NCI-H187 (cell line): ENCODE measurements at places on chromosomes 12 and 14.

DNA sequence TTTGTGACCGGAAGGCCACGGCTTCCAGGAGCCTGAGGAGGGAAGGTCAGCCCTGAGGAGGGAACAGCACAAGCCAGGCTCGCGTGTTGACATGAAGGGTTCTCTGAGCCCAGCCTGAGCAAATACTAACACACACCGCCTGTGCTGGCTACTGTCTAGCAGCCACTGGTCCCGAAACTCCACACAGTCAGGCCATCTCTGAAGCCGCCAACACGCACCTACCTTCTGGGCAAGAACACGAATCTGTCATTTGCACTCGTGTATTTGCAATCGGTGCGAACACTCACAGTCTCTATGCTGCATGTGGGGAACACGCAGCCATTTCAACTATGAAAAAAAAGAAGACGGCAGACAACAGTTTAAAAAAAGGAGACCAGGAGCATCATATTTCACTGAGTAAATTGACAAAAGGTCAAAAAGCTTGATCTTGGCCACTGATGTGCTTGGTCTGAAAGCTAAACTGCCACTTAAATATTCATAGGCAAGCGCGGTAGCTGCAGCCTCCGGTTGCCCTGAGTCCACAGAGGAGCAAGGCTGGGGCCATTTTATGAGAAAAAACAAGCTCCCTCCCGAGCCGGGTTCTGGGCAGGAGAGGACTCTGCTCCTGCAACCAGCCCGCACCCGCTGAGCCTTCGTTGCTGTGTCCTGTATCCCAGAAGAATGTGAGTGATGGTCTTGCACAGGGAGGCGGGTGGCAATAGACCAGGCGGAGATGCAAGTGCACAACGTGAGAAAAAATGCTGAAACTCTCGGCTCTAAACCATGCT, 57.8 kb downstream of the RIMBP2 start:
- no peak for DNase-seq

GRCh38 chr12:95789126-95790032, 1.2 kb downstream of the NTN4 start:
- no peak for DNase-seq

DNA sequence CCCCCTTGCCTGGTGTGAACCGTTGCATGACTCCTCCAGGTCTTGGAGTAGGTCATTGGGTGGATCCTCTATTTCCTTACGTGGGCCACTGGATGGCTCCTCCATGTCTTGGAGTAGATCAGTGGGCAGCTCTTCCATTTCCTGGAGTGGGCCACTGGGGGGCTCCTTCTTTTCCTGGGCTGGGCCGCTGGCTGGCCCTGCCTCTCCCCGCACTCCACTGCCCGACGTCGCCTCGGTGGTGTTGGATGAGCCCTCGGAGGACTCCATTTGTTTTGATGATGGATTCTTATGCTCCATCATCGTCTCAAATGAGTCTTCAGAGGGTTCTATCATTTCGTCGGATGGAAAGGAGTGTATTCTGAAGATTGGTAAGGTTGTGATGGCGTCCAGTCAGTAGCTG, 19.1 kb downstream of the RTL1 start:
- no peak for DNase-seq

DNA sequence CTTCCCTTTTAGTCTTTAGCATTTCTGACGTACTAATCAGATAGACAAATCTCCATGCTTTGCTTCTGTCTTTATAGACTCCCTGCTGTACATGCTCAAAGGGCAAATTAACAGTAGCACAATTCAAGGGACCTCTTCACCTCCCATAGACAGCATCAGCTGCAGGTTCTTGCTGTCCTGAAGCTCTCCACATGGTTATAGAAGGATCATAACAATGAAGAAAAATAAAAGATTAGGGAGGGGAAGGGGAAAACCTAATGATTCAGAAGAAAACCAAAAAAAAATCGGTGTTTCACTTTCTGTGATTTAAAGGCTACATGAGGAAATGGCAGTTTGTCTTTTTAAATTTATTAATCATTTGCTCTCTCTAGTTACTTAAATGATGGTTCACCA, 155.5 kb downstream of the PTCSC3 start:
- DNase-seq = no peak

DNA sequence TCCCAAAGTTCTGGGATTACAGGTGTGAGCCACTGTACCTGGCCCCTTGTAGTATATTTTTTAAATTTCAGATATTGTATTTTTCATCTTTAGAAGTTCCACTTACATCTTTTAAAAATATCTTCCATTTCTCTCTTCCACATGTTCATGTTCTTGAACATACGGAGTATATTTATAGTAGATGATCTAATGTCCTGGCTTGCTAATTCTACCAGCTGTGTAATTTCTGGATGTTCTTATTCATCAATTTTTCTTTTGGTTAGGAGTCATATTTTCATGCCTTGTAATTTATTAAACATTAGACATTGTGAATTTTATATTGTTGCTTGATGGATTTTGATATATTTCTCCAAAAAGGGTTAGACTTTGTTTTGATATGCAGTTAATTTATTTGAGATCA, 30.8 kb downstream of the NTN4 start:
- DNase-seq = no peak

- no peak for DNase-seq
Observed at GRCh38 chr12:48780381-48781025, 8.4 kb downstream of the ADCY6 start.

- DNase-seq = no peak
Observed at GRCh38 chr12:124539084-124540041, 28.0 kb downstream of the NCOR2 start.
